RPMI7951 (cell line): ENCODE measurements at places on chromosomes 11 and 22.

- no peak for DNase-seq
These were observed 104.4 kb downstream of the MPPED2 start for GRCh38 chr11:30481796-30482195.

- no peak for DNase-seq
These were observed 20.8 kb upstream of the CHKA start for GRCh38 chr11:68142028-68142412.

DNA sequence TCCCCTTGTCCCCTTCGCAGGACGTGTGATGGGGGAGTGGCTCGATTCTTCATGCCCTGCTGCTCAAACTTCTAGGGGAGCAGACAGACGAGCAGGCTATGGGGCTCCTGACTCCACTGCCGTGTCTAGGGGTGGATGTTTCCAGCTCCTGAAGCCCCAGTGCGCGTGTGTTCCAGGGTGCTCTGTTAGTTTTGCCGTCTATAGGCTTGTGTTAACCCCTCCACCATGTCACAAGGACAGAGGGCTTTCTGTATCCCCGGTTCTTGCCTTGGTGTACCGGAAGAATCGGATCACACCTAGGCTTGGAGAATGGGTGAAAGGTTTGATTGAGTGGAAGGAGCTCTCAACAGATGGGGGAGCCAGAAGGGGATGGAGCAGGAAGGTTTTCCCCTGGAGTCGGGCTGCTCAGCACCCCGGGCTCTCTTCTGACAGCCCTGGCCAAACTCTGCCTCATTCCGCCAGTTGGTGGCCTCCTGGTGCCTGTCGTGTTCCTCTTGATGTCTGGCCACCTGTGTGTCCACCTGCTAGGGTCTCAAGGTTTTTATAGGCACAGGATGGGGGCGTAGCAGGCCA, 810.7 kb downstream of the BRD1 start:
- no peak for DNase-seq

DNA sequence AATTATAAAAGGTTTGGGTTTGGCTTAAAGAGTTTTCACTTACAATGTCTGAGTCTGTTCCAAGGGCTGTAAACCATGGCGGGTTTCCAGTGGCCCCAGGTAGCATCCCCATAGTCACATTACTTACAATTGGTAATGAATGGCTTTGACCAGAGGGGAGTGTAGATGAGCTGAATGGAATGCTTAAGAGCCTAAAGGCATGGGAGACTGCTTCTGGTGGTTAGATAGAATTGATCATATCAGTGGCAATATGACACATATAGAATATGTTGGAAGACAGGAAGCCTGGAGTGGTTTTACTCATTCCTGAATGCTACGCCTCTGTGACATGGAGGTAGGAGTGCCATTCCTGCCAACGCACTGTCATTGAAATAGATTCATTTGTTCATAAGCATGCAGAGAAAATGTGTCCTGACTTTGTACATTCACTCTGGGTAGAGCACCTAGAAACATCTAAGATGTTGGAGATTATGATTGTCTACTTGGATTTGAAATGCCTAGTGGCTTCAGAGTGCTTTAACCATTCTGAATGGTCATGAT, 183.3 kb downstream of the BLID start:
- DNase-seq, result peak; percentile 90

DNA sequence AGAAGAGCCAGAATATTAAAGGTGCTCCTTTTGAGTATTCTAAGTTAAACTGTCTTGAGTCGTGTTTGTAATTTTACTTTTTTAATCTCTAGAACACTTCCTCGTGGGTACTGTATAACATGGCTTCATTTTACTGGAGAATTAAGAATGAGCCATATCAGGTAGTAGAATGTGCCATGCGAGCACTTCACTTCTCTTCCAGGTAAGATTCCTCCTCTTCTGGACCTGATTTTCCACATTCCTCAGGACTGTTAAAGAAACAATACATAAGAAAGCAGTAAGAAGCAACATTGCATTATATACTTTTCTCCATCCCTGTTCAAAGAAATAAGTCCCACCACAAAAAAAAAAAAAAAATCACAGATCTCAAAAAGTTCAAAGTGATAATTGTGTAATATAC, 37.9 kb downstream of the TTC17 start:
- no peak for DNase-seq

GRCh38 chr22:47779474-47779873, 1017.0 kb downstream of the TBC1D22A start:
- DNase-seq, result no peak

DNA sequence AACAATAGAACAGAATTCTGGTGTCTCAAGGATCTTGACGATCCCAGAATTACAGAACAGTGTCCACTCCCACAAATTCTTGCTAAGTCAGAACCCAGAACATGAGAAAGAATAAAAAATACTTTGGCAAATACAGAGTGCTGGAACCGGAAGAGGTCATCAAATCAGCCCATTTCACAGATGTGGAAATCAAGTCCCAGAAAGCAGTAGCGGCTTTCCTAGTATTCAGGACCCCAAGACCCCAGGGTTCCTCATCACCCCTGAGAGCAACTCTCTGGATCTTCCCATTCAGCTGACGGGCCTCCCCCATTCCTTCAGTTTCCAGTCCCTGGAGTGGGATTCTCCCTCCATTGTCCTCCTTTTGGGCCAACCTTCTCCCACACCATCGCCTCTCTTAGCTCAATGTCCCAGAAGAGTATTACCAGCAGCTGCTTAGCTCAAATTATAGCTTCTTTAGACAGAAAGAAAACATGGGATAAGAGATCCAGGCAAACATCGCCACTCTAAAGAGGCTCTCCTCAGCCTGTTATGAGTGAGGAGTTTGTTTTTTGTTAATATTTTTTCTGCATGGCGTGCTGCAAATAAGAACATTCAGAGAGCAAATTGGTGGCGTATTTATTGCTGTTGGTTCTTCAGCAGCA, 268.3 kb downstream of the MN1 start:
- no peak for DNase-seq

- no peak for DNase-seq
These were observed 12.0 kb downstream of the FGF3 start for GRCh38 chr11:69807106-69807815.

- no peak for DNase-seq
These were observed 529.8 kb upstream of the CADM1 start for GRCh38 chr11:116033931-116034553.

GRCh38 chr11:64339754-64340408, at the start of gene CCDC88B:
TSS of gene CCDC88B (plus strand) at chr11:64340204. CDS start at chr11:64340267, 63 bp downstream.
- DNase-seq, result no peak

GRCh38 chr11:28826807-28827206, 718.6 kb downstream of the METTL15 start:
- no peak for DNase-seq

DNA sequence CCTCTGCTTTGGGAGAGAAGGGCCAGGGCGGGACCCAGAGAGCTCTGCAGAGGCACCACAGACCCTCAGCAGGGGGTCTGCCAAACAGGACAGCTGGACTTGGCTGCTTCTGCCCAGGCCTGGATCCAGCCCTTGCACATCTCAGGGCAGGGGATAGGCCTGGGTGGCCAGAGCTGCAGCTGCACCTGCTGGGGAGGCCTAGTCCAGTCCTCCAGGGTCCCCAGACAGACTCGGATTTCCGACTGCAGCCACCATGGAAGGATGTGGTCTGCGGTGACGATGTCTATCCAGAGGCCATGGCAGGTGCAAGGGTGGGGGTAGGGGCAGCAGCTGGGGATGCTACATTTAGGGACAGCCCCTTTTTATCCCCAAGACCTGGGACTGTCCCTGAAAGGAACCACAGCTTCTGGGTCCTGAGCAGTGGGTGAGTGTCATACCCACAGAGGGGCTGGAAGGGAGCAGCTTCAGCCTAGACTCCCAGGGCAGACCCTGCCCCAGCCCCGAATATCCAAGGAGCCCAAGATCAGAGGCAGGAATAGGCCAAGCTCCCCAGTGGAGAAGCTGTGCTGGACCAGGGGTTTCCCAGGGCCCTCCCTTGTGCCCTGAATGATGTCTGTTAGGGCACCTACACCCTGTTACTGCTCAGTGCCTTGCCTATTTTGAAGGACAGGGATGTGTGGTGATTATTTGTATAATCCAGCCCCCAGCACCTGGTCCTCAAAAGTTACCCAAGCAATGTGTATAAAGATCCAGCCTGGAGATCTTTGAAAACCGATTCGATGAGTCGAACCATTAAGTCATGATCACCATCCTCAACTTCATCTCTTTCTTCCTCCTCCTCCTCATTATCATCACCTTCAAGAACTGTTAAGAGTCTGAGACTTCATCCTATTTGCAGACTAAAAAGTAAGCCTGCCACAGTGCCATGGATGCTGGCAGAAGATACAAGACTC, 2.5 kb upstream of the IGLL5 start:
- no peak for DNase-seq

- DNase-seq, result no peak
These were observed 40.4 kb downstream of the RRAS2 start for GRCh38 chr11:14318581-14318981.

- DNase-seq, result peak; percentile 60
These were observed 1190.3 kb upstream of the RAG2 start for GRCh38 chr11:37788141-37788877.

DNA sequence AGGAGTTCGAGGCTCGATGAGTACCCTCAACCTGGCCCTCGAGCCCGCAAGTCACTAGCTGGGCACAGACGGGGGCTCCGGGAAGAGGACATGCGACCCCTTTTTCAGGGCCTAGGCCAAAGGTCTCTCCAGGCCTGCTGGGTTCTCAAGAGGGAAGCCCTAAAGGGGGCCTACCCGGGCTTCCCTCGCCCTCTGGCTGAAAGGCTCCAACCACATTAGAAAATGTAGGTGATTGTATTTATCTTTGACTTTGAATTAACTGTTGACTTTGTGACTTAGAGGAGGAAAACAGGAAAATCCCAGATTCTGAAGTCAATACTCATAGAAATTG, 7.3 kb upstream of the PAX6 start:
- DNase-seq, result no peak

- no peak for DNase-seq
These were observed 101.7 kb downstream of the APOL5 start for GRCh38 chr22:35819421-35819820.

DNA sequence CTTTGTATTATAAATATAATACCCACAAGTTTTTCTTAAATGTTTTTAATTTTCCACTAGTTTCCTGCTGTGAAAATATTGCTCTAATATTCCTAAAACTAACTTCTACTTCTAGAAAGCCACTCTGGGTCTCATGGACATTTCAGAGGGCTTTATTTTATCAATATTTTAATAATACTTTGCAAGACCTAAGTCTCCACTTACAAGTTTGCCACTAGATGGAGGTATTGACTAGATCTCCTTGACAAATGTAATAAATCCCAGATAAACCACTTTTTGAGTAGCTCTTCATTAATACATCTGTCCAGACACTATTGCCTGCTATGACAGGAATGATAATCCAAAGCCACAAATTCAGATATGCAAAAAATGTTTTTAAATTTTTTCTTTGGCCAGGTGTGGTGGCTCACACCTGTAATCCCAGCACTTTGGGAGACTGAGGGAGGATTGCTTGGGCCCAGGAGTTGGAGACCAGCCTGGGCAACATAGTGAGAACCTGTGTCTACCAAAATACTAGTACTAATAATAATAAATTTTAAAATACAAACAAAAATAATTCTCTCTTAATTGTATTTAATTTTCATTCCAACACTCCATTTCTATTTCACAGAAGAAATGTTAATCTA, 3.5 kb upstream of the ACAT1 start:
- DNase-seq, result peak; percentile 55

- peak; percentile 89 for DNase-seq
These were observed 521 bp upstream of the PTS start for GRCh38 chr11:112225753-112226061.

DNA sequence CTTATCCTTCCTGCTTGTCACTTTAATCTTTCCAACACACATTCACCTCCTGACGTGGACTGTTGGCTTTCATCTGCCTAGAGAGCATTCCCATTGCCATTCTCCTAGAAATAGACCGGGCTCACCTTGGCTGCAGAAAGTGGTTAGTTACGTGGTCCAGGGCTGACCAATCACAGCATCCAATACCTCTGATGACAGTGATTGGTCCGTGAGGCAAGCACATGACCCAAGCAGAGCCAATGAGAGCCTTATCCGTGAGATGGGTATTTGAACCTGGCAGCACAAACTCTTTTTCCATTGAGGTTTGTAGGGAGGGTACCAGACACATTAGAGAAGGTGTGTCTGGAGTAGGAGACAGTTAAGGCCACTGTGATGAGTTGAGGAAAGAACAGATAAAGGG, 85.8 kb downstream of the MIAT start:
- DNase-seq, result no peak

- DNase-seq, result no peak
These were observed 11.1 kb upstream of the POU2F3 start for GRCh38 chr11:120228794-120229384.
